ENCODE measurements at places on chromosomes 1 and 21.
A peak's percentile ranks its signal among the peaks of the same experiment; 100 is the strongest.

- no peak for DNase-seq
These were observed 716.2 kb downstream of the NCAM2 start for GRCh38 chr21:21714426-21714825.

- DNase-seq, result no peak
These were observed 34.9 kb downstream of the TMCO4 start for GRCh38 chr1:19764848-19765247.

- DNase-seq, result no peak
These were observed 5.5 kb downstream of the TRABD2B start for GRCh38 chr1:47991673-47992072.

DNA sequence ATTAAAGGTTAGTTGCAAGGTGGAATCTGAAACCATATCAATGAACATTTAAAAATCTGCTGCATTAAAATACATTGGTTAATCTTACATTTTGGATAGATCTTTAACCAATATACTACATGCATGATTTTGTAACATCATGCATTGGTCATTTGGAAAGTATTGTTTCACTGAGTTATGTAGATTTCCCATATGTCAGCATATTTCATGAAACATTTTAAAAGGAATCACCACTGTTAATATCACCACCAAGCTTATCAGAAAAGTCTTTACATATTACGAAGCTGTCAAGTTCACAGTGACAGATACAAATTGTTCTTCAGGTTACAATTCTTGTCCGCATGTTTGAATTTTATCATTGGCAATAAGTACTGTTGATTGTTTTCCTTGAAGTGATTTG, 89.9 kb upstream of the ADGRL2 start:
- no peak for DNase-seq

- DNase-seq, result no peak
These were observed 20.4 kb downstream of the CENPF start for GRCh38 chr1:214623430-214623829.

DNA sequence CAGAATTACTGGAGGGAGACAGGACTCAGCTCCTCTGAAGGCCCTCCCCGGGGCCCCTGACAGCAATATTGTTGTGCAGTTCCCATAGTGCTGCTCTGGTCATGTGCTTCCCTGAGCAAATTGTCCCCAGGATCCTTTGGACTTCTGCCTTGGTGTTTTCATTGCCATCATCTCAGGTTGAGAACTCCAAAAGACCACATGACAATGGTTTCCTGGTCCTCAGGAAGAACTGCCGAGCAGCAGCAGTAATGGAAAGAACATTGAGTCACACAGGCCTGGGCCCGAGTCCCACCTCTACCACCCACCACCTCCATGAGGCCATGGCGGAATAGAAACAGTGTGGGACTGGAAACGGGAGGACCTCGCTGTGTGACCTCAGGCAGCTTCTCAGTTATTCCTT, 6.3 kb upstream of the CTTNBP2NL start:
- no peak for DNase-seq

DNA sequence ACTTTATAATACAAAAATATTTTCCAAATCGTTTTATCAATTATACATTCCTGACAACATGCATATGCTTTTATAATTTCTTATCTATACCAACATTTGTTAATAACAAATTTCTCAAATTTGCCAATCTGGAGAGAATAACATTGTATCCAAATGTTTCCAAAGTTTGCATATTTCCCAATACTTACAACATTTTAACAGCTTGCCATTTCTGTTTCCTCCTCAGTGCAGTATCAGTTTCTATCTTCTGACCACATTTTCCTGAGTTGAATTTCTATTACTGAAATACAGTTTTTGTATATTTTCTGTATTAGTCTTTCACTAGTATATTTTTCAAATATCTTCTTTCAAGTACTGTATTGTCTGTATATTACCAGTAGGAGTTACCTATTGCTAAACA, 1594.3 kb downstream of the PLA2G4A start:
- DNase-seq, result no peak

DNA sequence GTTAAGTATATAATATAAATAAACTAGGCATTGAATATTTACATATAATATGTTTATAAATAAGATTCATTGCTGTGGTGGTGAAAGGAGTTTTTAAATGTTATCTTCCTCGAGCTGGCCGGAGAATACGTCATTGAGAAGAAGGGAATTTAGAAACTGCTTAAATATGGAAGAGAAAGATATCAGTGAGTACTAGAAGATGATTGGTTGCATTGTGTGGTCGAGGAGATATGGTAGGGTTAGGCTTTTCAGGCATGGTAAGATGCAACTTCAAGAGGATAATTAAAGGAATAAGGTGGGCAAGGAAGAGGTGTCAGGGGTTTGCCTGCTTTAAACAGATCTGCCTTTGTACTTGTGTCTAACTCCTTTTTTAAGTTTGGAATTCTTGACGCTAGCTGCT, 73.5 kb downstream of the RPS6KC1 start:
- DNase-seq, result no peak

GRCh38 chr1:28370239-28371009, 884 bp downstream of the PHACTR4 start:
- peak; percentile 31 for DNase-seq

GRCh38 chr1:168829876-168830275, 100.9 kb upstream of the DPT start:
- DNase-seq, result no peak

GRCh38 chr1:223712850-223713474, 623 bp downstream of the CAPN2 start:
- DNase-seq, result no peak
